Muscle of leg (tissue), 16 donors: ENCODE measurements at places on chromosomes 2 and 18. TPM values are rescaled to one million over a fixed set of nuclear protein-coding genes. Genes with fewer than 3 reads are reported as not detected.

GRCh38 chr2:6924924-6925409 lies 7.8 kb downstream of the RNF144A start:
- peak; percentile 55 for DNase-seq

- DNase-seq, result peak; percentile 11
Measured at GRCh38 chr18:47898696-47899095, 31.8 kb downstream of the SMAD2 start.

GRCh38 chr2:110170102-110170501 lies 34.7 kb downstream of the NPHP1 start:
- peak; percentile 40 for DNase-seq

GRCh38 chr2:121529439-121530211 lies 1.1 kb upstream of the RNU4ATAC start:
- peak; percentile 93 for DNase-seq

GRCh38 chr2:45857275-45857609 lies 205.8 kb downstream of the PRKCE start:
- DNase-seq, result peak; percentile 94

GRCh38 chr2:23545811-23546210 lies 160.8 kb downstream of the KLHL29 start:
- no peak for DNase-seq

DNA sequence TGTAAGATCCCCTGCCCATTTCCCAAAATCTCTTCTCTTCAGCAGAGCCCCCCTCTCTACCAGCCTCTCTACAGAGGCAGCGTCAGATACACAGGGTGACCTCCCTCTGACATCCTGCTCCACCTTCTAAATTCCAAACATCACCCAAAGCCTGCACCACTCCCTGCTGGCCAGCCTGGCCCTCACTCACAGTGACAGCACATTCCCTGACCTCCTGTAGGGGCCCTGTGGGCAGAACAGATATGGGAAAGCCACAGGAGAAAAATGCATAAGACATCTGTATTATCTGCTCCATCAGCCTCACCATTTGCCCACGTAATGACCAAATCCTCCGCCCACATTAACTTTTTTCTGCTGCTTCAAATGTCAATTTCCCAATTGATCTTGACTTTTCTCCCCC lies 40.6 kb downstream of the TRABD2A start:
- DNase-seq, result no peak

Gene SPR
- total RNA-seq, result 4.6 TPM

Gene SLC30A3
- 0.18 TPM for total RNA-seq
